ENCODE measurements at places on chromosomes 2 and 18. TPM values are rescaled to one million over a fixed set of nuclear protein-coding genes. Genes with fewer than 3 reads are reported as not detected.

Gene SERPINB3
- not detected for total RNA-seq

Gene TMEM17
- total RNA-seq = 5.4 TPM

Gene DHRS9
- total RNA-seq = 3.1 TPM

Gene HTR2B
- total RNA-seq = not detected

Gene ZFAND2B
- 18.7 TPM for total RNA-seq

Gene AGAP1
- 22.3 TPM for total RNA-seq

Gene UGT1A7
- 3.5 TPM for total RNA-seq

Gene SLC16A14
- total RNA-seq = 1.4 TPM

Gene IL36B
- total RNA-seq = not detected

Gene STARD6
- total RNA-seq = not detected

Gene IL1R2
- 0.93 TPM for total RNA-seq

Gene GNAL
- total RNA-seq = 6.2 TPM

Gene KIAA2012
- not detected for total RNA-seq

Gene PAX3
- total RNA-seq = not detected

Gene GNLY
- total RNA-seq = not detected

Gene MYCN
- total RNA-seq = not detected

Gene BCL2
- 0.73 TPM for total RNA-seq

Gene OXER1
- not detected for total RNA-seq

Gene ANAPC1
- total RNA-seq = 18.9 TPM

Gene MRPL44
- total RNA-seq = 50.5 TPM

Gene EPB41L3
- total RNA-seq = 0.44 TPM

Gene LYG2
- total RNA-seq = 0.17 TPM

All from A549 treated with RU486 at 1 μM for 4 hours (cell line).